Mesothelial cell of epicardium (in vitro differentiated cells): ENCODE measurements at places on chromosomes 6 and 20. TPM values are rescaled to one million over a fixed set of nuclear protein-coding genes. Genes with fewer than 3 reads are reported as not detected.
A peak's percentile ranks its signal among the peaks of the same experiment; 100 is the strongest.

Gene OVOL2
- total RNA-seq: 7.3 to 8.6 TPM (median 8.5 TPM) in 3 replicates

Gene STX11
- 4.5 to 4.9 TPM (median 4.6 TPM) in 3 replicates for total RNA-seq

DNA sequence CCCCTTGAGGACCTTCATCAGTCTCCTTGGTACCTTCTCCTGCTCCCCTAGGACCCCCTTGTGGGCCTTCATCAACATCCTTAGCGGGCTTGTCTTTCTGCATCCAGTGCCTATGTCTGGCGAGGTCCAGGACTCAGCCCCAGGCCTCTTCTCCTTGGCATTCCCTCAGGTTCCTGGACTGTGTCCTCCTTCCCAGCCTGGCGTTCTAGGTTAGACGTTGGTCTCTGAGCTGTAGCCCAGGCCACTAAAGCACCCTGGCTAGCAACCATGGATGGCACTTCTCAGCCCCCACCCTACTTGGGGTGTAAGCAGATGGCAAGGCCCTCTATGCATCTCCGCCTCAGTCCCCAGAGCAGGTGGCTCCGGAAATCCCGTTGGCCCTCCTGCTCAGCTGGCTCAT is 51.5 kb upstream of the NNAT start:
- H3K27me3 ChIP-seq: peaks cover 29% of the 10 kb centered on the region
- no peak for DNase-seq
- no peak overlapping the region for H3K4me3 ChIP-seq
- no peaks in the 10 kb centered on the region for H3K4me1 ChIP-seq
- no peak overlapping the region for H3K27ac ChIP-seq
- no peaks in the 10 kb centered on the region for H3K36me3 ChIP-seq

DNA sequence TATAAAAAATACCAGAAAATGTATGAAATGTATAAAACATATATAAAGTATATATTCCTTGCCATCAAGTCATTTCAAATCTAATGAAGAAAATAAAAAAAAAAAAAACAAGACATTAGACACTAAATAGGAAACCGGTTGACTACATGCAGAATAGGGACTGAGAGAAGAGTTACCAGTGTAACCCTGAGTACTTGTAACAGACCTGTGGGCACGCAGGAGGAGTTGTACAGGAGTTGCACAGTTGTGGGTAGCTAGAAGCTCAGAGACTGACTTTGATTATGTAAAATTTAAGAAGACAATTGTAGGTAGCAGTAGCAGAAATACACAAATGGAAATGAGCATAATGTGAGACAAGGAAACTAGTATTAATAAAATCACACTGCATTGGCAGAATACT is 112.4 kb upstream of the DST start:
- H3K4me1 ChIP-seq: peaks cover 35% of the 10 kb centered on the region
- H3K27me3 ChIP-seq: no peaks in the 10 kb centered on the region
- H3K36me3 ChIP-seq: no peaks in the 10 kb centered on the region
- peak overlapping the region; percentile 75 for H3K27ac ChIP-seq
- no peak overlapping the region for H3K4me3 ChIP-seq

GRCh38 chr6:70241031-70241430 is 61.9 kb downstream of the COL9A1 start:
- H3K27ac ChIP-seq: no peak overlapping the region
- no peak for DNase-seq
- peaks cover 9% of the 10 kb centered on the region for H3K27me3 ChIP-seq
- no peak overlapping the region for H3K4me3 ChIP-seq
- peaks cover 22% of the 10 kb centered on the region for H3K4me1 ChIP-seq
- H3K36me3 ChIP-seq: no peaks in the 10 kb centered on the region

DNA sequence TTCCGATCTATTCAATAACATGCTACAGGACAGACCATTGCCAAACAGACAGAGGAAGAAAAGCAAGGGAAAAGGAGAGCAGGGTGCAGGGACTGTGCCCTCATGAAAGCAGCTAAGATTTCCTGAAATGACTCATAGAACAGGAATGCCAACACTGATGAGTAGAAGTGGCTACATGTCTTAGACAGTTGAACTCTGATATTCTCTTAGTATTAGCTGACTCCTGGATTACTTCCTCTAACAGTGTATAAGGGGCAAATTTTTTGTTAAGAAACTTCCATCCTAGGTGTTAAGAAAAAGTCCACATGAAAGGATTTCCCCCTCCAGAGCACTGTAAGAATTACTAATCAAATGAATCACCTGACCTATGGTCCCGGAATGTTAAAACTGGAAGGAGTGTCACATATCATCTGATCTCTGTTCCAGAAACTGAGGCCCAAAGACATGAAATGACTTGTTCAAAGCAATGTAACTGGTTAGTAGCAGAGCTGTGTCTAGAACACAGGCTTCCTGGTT is 224.9 kb downstream of the IBTK start:
- no peaks in the 10 kb centered on the region for H3K27me3 ChIP-seq

- H3K27me3 ChIP-seq: peaks cover 2% of the 10 kb centered on the region
- H3K4me1 ChIP-seq: peaks cover 59% of the 10 kb centered on the region
- no peak overlapping the region for H3K4me3 ChIP-seq
- H3K27ac ChIP-seq: peak overlapping the region; percentile 93
- DNase-seq: no peak
- H3K36me3 ChIP-seq: no peaks in the 10 kb centered on the region
Observed at GRCh38 chr6:1702580-1703051, 92.9 kb downstream of the FOXC1 start.

- no peaks in the 10 kb centered on the region for H3K27me3 ChIP-seq
- H3K36me3 ChIP-seq: peaks cover 46% of the 10 kb centered on the region
- no peak for DNase-seq
Observed at GRCh38 chr20:3915691-3916090, 26.5 kb downstream of the PANK2 start.
